ENCODE measurements at places on chromosomes 5 and 9.

DNA sequence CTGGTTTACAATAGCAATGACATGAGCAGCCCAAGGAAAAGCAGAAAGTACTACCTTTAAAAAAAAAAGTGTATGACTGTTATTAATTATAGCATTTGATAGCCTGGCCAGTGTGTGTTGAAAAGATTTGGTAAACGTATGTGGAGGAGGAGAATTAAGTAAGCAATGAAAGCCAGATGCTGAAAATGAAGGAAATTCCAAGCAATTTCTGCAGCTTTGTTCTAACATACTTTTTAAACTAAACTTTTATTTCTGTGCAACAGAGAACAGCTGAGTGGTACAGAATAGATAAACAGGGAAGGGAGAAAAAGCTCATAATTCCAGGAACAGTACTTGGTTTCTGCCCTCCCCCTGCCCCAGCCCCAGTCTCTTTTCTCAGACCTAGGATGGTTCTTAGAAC is 252.6 kb downstream of the ADAMTSL1 start:
- no peak for DNase-seq

GRCh38 chr5:123358751-123359150 is 64.5 kb downstream of the CEP120 start:
- DNase-seq, result no peak

- DNase-seq, result no peak
These were observed 25.1 kb downstream of the CARTPT start for GRCh38 chr5:71744009-71744790.

- DNase-seq, result no peak
These were observed 411.1 kb upstream of the ITGA1 start for GRCh38 chr5:52376592-52376991.

- DNase-seq, result no peak
These were observed 45.1 kb upstream of the FAM120A start for GRCh38 chr9:93406371-93406770.

DNA sequence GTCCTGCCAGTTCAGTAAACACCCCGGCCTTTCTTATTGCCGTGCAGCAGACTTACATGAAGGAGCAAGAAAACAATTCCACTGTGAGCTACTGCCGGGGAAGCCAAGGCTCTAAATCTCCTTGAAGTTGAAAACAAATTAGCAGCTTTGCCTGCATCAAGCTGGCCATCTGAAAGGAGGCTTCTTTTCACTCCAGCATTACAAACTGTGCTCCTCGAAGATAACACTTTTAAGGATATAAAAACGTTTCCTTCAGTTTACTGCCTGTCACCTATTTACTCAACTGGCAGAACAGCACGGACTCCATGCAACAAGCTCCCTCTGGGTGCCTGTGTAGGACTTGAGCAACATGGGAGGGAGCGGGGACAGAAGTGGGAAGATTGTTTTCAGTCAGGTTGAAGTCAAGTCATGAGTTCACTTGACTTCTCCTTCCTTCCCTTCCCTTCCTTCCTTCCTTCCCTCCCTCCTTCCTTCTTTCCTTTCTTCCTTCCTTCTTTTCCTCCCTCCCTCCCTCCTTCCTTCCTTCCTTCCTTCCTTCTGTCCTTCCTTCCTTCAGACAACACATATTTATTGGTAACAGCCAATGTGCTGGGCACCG is 67.4 kb downstream of the ZNF608 start:
- no peak for DNase-seq

GRCh38 chr5:2710910-2711309 is 40.6 kb downstream of the IRX2 start:
- no peak for DNase-seq

DNA sequence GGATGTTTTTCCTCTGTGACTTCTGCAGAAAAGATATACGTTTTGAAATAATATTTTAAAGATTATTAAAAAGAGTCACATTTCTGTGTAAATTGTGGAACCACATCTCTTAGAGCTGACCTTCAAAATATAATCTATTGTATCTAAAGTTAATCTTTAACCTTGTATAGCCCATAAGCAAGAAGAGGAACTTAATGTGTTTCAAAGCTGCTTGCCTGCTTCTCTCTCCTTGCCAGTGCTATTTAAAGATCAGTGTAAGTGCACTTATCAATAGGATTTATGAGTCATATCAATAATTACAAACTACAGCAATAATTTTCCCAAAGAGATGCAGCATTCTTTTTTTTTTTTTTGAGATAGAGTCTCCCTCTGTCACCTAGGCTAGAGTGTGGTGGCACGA is 29.4 kb upstream of the GDA start:
- no peak for DNase-seq

- DNase-seq, result peak; percentile 31
These were observed 754 bp downstream of the DCAF12 start for GRCh38 chr9:34125681-34126206.

- peak; percentile 45 for DNase-seq
These were observed 438 bp upstream of the PAPPA start for GRCh38 chr9:116152941-116153764.

GRCh38 chr5:67350185-67350584 is 153.6 kb upstream of the CD180 start:
- no peak for DNase-seq

DNA sequence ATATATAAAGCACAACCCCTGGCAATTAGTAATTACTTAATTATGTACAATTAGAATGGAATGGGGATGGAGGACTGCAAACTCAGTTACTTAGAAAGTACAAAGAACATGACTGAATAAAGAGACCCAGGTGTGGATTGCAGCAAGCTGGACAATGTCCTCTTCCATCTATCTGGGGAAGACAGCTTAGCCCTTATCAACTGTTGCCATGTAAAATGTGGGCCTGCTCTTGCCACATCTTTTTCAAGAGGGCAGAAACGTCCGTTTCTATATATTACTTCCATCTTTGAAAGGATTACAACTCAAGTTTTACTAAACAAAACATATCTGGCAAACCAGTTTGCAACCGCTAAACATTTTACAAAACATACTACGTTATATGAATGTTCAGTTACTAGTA is 26.2 kb downstream of the GOLPH3 start:
- no peak for DNase-seq

GRCh38 chr5:135990528-135991255 is 35.9 kb upstream of the LECT2 start:
- DNase-seq, result no peak

DNA sequence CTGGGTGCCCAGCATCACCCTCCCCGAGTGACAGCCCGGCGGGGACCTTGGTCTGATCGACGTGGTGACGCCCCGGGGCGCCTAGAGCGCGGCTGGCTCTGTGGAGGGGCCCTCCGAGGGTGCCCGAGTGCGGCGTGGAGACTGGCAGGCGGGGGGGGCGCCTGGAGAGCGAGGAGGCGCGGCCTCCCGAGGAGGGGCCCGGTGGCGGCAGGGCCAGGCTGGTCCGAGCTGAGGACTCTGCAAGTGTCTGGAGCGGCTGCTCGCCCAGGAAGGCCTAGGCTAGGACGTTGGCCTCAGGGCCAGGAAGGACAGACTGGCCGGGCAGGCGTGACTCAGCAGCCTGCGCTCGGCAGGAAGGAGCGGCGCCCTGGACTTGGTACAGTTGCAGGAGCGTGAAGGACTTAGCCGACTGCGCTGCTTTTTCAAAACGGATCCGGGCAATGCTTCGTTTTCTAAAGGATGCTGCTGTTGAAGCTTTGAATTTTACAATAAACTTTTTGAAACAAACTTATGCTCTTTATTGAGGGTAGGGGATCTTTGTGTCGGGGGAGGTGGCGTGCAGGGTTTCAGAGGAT is 1.3 kb downstream of the GADD45G start:
- DNase-seq, result peak; percentile 92

DNA sequence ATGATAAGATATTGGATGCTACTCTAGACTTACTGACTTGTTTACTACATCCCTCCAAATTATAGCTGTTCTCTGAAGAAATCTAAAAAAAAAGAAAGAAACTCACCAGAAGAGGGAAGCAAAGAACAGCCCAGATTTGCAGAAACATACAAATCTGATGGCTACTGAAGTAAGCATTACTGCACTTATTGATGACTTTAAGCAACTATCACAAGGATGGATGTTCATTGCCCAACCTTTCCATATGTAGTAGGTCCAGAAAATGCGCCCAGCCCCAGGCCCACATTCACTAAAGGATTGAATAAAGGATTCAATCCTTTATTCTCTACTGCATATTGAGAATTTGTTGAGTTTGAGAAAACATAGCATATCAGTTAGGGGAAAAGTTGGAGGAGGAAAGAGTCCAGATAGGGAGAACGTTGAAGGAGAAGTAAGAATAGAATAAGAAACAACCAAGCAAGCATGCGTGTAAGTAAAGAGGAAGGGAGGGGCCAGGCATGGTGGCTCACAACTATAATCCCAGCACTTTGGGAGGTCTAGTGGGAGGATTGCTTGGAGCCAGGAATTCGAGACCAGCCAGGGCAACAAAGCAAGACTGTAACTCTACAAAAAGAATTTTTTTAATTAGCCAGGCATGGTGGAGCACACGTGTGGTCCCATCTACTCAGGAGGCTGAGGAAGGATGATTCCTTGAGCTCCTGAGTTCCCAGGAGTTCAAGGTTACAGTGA is 33.8 kb upstream of the DTWD2 start:
- peak; percentile 44 for DNase-seq

DNA sequence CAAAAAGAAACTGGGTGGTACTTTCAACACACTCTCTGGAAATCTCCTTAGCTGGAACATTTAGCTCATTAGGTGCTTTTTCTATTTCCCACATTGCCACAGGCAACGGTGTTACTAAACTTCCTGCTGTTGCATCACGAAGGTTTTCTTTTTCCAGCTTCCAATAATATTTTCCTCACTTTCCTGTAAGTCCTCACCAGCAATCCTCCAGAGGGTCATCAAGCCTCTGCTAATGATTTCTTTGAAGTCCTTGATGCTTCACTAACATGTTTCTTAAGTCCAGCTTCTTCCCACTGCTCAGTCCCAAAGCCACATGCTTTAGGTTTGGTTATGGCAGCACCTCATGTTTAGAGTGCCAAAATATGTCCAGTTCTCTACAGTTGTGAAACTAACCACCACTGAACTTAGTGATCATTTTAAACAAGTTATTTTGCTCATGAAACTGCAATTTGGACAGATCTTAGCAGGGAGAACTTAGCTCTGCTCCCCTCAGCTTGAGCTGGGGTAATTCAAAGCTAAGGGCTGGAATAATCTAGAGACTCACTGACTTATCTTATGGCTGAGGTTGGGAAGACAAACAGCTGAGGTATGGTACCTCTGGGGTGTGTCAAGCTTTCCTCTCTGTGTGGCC is 39.9 kb upstream of the RETREG1 start:
- DNase-seq, result peak; percentile 7

- no peak for DNase-seq
These were observed 716 bp downstream of the STX17 start for GRCh38 chr9:99907208-99907532.

DNA sequence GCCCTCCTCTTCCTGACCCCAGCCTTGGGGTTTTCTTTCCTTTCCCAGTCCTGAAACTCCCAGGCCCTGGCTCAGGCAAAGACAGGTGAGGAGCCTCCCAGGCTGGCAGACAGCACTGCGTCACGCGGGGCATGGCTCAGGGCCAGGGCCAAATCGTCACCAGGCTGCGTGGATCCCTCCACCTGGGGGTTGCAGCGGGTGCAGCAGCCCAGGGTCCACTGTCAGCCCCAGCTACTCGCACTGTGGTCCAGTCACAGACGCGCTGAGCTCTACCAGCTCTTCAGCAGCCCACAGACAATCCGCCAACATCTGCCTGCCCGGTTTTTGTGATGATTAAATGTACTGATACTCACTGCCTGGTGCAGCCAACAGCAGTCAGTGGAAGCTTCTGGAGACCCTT is 12.1 kb downstream of the FAM78A start:
- no peak for DNase-seq

DNA sequence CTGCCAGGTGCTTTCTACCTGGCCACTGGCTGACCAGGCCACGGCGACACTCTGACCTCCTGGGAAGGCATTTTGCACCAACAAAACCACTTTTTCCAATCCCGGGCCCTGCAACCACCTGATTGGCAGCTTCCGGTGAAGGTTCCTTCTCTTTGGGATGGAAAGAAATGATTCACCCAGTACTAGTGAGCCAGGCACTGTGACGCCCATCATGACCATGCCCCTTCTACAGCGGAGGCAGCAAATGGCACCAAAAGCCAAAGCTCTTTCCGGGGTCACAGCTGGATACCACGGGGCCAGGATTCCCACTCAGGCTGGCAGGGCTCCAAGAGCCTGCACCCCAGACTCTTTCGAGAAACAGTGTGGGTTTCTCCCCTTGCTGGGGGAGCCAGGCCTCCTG is 4.7 kb downstream of the NOTCH1 start:
- no peak for DNase-seq

GRCh38 chr5:148177207-148177606 is 8.9 kb downstream of the SPINK14 start:
- DNase-seq, result no peak

DNA sequence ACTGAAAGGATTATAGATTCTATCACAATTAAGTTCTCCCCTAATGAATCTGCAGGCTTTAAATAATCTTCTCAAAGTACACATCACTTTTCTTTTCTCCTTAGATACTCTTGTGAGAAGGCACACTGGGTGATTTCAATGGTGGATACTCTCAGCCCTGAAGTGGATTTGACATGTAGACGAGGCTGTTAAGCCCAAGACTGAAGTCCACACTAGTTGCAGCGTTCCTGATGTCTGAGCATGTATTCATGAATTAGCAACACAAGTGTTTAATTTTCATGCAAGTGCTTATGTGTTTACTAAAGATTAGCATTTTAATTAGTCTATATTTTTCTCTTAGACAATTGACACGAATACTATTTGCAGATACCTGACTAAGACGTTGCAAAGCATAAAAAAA is 218.9 kb downstream of the TMEM161B start:
- DNase-seq, result no peak

DNA sequence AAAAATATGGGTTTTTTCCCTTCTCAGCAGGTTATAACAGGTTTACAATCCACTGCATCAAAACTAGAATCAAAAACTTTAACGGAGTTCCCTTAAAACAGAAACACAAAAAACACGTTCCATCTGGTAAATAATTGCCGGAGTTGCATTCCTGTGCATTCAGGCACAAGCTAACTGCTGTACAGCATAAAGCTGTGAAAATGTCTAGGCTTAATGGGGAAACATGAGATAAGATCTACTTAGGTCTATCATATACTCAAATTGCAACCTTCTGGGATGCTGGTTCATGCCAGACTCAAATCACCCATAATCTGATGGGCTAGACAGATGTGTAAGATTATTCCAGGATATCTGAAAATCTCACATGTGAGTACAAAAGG is 265.3 kb downstream of the DOCK8 start:
- DNase-seq, result peak; percentile 23
